Stimulated activated CD8-positive, alpha-beta memory T cell treated with anti-CD3 and anti-CD28 coated beads, Interleukin-2, amount 100 ng/mL, for 1 hour (primary cell): ENCODE measurements at places on chromosomes 3 and 15.

DNA sequence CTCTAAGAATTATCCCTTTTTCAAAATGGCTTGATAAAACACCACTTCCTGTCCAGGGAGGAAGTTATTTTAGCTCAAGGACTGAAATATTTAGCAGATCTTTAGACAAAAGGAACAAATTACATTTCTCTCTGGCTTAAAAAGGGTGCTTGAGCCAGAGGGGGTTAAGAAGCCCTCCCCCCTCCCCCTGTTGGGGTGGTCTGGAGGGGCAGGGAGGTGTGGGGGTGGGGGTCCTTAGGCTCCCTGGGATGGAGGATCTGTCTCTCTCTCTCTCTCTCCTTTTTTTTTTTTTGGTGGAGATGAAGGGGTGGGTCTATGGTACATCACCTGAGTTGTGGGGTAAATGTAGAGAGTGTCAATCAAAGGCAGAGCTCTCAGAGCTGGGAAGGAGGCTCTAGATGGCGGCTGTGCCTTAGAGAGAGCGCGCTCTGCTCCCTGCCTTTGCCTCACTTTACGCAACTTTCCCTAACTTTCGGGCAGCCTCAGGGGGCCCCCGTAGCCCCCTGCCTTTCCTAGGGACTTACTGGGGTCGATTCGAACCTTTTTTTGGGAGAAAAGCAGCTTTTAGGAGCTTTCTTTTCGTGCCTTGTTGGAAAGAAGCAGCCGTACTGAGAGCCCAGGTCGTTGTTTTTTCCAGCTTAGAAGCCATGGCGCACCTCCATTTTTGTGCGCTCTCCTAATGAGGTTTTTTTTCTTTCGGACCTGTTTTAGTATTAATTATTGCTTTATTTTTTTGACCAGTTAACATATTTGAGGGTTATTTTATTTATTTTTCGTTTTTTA lies at the start of gene CHD2:
CHD2 (plus strand) TSS at position 377 of the 783 bp plus-strand sequence. CDS start 914 bp downstream, outside the sequence.
- DNase-seq = peak; percentile 38

GRCh38 chr3:138186221-138186620 lies 880 bp upstream of the ARMC8 start:
- DNase-seq = no peak

GRCh38 chr15:41001524-41002214 lies 48.4 kb downstream of the CHAC1 start:
- DNase-seq = no peak

- DNase-seq = no peak
Measured at GRCh38 chr15:50531766-50532165, 14.7 kb downstream of the USP50 start.

- no peak for DNase-seq
Measured at GRCh38 chr3:134059035-134059601, 29.4 kb upstream of the SLCO2A1 start.

GRCh38 chr15:22939051-22939450 lies 41.1 kb downstream of the CYFIP1 start:
- DNase-seq = no peak

DNA sequence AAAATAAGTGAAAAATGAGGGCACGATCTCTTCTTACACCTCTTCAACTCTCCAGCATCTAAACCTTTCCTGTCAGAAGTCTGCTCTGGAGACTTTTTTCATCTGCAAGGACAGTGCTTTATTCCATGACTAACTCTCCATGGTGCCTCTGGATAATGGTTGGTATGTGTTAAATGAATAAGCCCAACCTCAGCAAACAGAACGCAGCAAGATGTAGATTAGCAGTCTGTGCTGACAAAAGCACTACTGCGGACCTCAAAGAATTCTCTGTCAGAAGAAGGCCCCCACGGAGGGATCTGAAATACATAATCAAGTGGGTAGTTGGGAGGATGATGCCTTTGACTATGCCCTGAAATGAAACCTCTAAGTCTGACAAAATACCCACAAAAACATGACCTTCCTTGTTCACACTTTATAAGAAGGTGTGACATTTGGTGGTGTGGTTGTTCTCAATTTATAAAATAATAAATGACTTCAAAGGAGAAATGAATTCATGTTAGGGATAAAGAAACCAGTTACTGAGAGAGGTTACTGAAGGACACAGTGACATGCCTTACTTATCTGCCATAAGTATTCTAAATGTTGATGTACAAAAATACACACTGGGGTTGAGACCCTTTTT lies 43.2 kb upstream of the ADCY5 start:
- DNase-seq = no peak

DNA sequence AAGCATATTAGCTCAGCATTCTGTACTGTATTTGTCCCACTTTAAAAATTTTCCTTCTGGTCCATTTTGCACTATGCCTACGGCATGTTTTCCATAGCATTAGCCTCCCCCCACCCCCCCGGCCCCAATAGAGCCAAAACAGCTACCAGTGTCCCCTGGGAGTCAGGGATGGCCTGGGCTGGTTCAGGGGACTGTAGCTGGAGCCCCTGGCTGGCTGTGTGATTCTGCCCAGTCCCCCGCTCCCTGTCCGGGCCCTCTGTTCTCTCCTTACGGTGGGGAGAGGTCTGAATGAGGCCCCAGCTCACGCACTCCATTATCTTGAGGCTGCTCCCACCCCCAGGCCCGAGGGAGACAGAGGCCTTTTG lies 70.1 kb downstream of the KLF15 start:
- no peak for DNase-seq

GRCh38 chr3:44892689-44893088 lies 18.3 kb downstream of the TGM4 start:
- no peak for DNase-seq

DNA sequence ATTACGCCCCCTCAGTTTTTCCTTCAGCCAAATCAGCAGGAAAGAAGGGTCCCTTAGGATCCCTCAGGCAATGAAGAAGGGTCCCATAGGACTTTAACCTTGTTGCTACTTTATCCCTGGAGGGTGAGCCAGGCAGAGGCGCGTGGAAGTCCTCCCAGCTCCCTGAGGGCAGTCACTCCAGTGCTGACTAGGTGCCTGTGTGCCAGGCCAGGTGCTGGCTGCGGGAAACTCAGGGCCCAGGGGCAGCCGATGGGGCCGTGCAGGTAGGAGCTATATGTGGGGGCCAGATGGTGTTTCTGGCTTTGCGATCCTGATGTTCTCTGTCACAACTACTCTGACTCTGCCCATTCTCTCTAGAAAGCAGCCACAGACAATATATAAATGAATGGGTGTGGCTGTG lies 42.8 kb upstream of the IQSEC1 start:
- no peak for DNase-seq

- DNase-seq = no peak
Measured at GRCh38 chr15:69562116-69562515, 109.5 kb downstream of the RPLP1 start.

GRCh38 chr15:68700455-68701123 lies 120.1 kb downstream of the ANP32A start:
- DNase-seq = no peak

DNA sequence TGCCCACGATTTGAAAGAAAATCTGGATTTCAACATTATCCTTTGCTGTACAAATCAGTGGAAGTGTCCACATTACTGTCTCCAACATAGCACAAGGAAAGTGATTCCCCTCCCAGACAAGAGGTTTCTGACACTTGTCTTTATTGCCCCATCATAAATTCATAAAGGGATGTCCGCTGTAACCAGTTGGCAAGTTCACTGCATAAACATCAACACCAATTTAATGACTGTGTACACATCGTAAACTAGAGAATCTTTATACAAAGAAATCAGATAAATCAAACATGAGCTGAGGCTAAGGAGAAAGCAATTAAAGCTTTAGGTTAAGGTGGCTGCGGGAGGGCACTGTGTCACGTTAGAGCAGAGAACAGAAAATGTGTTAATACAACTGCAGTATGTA lies 129.8 kb downstream of the MEIS2 start:
- no peak for DNase-seq

GRCh38 chr15:79364571-79365240 lies 53.8 kb downstream of the TMED3 start:
- no peak for DNase-seq

GRCh38 chr15:71809346-71809745 lies 1.0 kb upstream of the NR2E3 start:
- no peak for DNase-seq

DNA sequence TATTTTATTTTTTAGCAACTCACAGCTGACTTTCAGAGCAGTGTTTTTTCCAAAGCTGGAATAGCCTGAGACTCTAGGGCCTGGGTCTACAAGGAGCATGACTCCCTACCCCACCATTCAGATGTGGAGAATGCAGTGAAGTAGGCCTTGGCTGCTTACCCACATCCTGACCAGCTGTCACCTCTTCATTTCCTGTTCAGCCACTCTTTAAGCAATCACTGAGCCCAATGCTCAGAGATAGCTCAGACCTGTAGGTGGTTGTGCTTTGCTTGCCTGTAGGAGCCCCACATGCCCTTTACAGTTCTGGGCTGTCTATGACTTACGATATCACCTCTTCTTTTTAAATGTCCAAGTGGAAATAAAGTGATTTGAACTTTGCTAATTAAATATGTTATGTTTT lies 148.1 kb downstream of the NEK11 start:
- peak; percentile 10 for DNase-seq
